ENCODE measurements at places on chromosomes 5 and 9. TPM values are rescaled to one million over a fixed set of nuclear protein-coding genes. Genes with fewer than 3 reads are reported as not detected.
A peak's percentile ranks its signal among the peaks of the same experiment; 100 is the strongest.

GRCh38 chr5:107025712-107026497, 644.8 kb downstream of the EFNA5 start:
- no peak for DNase-seq

The KIF2A gene
- total RNA-seq: 35.9 TPM

DNA sequence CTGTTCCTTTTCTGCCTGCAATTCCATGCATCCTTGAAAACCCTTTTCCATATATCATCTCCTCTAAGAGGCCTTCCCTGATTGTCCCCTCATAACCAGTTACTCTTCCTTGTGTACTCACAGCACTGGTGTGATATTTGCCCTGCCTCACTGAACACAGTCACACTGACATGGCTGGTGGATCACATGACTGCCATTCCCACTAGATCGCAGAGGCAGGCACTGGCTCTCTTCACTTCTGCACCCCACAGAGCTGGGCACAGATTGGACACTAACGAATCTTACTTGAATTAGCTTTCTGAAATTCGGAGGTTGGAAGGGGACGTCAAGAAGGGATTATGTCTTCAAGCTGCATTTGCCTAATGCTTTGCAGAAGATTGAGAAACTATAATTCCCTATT, 208.0 kb downstream of the PAPPA start:
- no peak for DNase-seq

GRCh38 chr9:16319646-16320045, 550.8 kb downstream of the BNC2 start:
- no peak for DNase-seq

The CORO2A gene
- 0.13 TPM for total RNA-seq

The SOX30 gene
- total RNA-seq: 0.12 TPM

GRCh38 chr9:4084435-4084818, 215.4 kb downstream of the GLIS3 start:
- peak; percentile 51 for DNase-seq

GRCh38 chr5:17399931-17400330, 98.1 kb upstream of the TAF11L2 start:
- no peak for DNase-seq

The TEK gene
- 4.0 TPM for total RNA-seq

DNA sequence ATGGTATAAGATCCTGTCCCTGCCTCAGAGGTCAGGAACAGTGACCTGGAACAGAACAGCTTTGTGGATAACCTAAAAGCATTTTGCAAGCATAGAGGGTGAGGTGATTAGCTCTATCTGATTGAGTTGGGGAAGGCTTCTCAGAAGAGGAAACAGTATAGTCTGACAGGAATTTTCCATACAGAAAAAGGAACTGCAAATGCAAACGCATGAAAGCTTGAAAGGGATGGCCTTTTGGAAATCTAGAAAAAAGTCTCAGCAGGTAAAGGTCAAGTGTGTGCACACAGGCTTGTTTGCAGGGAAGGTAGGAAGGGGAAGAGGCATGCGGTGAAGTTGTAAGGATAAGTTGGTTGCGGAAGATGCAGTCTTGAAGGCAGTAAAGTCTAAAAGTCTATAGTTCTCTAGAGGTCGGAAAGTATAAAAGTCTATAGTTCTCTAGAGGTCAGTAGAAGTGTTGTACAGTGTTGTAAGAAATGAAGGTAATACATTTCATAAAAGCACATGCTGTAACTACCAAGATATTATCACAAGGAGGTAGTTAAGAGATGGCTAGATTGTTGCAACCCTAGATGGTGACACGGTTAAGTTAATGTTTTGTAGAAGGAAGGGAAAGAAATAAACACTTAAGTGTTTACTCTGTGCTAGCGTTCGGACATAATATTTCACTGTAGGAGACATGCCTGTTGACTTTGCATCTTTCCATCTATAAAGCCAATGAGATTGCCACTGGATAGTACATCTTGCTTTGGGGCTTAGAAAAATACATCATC, 16.7 kb upstream of the HSPB3 start:
- no peak for DNase-seq

The BHMT2 gene
- total RNA-seq: 5.7 TPM

The PCDHGA10 gene
- total RNA-seq: 8.1 TPM

The INSL4 gene
- total RNA-seq: not detected

DNA sequence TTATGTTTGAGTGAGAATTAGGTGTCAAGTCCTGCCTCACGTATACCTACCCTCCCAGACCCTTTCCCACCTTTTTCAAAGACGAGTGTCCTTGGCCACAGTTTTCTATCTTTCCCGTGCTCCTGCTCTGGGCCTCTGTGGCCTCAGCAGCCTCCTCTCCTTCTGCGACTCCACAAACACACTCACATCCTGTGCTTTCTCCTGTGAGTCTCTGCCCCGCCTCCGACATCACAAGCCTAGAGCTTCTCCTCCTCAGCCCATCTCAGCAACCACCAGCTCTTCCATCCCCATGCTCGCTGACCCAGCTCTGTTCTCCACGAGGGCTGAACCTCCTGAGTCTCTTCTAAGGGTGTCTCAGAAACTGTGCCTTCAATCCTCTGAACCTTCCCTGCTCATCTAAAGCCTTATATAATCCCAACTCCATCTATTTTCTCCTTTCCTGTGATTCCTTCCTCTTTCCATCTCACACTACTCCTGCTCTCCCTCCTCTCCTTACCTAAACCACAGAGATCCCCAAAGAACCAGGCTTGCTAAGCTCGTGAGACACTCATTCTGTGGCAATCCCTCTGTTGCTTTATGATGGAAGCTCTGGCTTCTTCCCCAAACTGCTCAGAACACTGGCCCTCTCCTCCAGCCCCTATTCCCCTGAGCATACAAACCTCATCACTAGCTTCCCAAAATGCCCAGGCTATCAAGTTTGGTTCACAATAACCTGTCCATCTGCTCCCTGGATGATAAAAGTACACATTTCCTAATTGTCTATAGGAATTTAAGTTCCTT, 55.2 kb downstream of the RASEF start:
- no peak for DNase-seq

The PRDM9 gene
- not detected for total RNA-seq

The BTNL3 gene
- total RNA-seq: not detected

DNA sequence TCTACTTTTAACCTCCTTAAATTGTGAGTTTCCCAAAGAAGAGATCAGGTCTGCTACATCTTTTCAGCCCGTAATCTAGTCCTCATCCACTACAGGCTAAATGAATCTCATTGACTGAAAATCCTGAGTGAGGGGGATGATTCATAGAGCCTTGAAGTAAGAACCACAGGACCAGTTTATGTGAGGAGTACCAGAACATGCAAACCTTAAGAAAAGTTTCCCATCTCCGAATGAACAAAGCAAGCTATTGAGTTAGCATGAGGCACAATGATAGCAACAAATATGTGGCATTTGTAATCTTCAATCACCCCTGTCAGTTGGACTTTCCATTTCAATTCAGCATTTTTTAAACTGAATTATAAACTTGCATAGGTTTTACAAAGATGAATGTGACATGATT, 197.0 kb downstream of the ALDH1A1 start:
- DNase-seq: no peak

DNA sequence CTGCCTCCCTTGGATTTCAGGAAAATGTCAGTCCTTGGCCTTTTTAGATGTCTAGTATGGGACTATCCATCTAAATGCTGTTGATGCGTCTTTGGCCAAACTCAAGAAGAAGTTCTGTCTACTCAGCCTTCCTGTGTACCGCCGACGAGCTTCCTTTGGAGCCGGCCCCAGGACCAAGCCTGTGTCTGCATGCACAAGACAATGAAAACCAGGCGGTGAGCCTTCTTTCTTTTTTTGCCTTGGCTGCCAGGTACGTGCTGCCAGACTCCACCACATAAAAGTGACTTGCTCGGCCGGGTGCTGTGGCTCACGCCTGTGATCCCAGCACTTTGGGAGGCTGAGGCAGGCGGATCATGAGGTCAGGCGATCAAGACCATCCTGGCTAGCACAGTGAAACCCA, 6.0 kb upstream of the NEURL1B start:
- DNase-seq: no peak

GRCh38 chr9:17531642-17532254, 47.1 kb upstream of the SH3GL2 start:
- DNase-seq: no peak

DNA sequence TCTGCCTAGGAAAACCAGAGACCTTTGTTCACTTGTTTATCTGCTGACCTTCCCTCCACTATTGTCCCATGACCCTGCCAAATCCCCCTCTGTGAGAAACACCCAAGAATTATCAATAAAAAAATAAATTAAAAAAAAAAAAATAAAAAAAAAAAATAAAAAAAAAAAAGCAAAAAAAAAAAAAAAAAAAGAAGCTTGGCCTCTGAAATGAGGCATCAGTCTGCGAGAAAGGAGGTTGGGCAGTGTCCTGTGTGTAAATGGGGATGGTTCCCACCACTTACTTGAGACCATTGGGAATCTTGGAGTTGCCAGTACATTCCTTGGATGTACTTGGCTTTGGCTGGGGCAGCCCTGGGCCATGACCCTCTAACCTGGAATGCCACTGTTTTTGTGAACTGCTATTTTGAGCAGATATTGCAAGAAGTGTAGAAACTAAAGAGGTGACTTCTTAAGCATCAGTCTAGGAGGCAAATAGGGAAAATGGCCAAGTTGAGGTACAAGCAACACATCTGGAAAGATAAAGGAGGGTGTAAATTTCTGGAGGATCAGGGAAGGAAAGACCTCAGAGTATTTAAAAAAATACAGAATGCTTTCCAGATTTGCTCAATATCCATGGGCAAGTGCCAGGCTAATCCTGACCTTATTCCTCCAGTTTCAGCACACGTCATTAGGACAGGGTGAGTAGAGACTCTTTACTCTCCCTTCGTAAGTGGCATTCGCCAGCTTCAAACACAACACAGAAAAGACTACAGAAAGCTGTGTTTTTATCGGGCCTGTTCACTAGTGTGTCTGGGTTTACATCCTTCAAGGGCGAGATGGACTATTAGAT, 58.1 kb downstream of the HSPA4 start:
- no peak for DNase-seq

The NR2F1-AS1 gene
- 24.9 TPM for total RNA-seq

GRCh38 chr9:132214027-132214622, 52.3 kb downstream of the NTNG2 start:
- DNase-seq: peak; percentile 79

DNA sequence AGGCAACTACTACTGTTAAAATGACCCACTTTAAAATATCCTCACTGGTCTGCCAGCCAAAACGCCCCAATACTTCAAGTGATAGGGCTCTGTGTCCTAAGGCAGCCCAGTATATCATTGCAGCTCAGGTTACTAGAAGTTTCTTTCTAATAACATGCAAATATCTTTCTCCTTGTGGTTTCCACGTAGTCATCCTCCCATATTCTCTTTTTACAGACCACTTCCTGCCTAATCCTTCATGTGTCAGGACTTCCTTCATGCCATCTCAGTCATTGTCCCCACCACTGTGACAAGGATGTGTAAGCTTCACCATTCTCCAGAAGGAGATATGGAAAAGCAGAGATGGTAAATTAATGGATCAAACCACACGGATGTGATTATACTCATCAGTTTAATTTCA, 813.7 kb downstream of the MAT2B start:
- DNase-seq: no peak

- no peak for DNase-seq
Observed at GRCh38 chr5:158814521-158814920, 285.2 kb downstream of the EBF1 start.

The NELFB gene
- total RNA-seq: 20.3 TPM

The KCNN2 gene
- total RNA-seq: 1.6 TPM

DNA sequence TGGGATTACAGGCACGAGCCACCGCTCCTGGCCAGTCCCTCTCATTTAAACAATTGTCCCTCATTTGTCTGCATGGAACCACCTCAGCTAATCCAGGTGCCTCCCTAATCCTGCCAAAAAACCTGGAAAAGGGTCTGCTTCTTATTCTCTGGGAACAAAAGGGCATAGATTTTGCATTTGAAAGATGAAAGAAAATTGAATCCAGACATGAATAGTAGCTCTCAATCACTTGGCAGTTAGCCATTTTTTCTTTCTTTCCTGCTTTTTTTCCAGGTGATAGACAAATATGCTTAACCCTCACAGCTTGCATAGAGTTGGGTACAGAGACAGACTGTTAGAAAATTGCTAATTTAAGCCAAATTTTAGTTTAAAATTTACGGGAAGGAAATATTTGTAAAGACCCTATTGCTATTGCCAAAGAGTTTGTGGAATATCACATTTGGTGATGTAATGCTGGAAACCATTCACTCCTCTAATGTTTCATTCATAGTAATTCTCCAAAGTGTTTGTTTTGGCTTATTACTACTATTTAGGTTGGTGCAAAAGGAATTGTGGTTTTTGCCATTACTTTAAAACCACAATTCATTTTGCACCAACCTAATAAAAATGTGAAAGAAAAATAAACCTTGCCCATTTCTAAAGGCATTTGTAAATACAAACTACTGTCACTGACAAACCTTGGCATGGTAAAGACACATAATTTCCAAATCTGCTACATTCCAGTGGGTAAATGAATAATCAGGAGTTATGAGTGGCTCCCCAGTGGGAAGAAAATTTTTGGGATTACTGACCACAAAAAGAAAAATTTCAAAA, 80.5 kb upstream of the JAK2 start:
- no peak for DNase-seq

DNA sequence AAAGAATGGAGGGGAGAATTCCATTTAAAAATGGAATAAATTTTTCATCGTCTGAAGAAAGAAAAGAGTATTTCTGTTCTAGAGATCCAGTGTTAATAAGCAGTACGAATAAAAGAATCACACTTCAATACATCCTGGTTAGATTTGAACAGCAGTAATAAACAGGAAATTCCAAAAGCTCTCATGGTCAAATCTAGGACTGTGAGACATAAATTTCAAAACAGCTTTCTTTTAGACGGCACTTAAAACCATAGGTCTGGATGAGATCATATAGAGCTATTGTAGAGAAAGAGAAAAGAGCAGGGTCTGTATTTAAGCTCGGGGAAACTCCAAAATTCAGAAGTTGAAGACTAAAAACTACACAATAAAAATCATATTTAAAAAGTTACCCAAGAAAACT, 1006.9 kb upstream of the CTNND2 start:
- DNase-seq: no peak

- no peak for DNase-seq
Observed at GRCh38 chr5:90434116-90434714, 24.7 kb upstream of the CETN3 start.

DNA sequence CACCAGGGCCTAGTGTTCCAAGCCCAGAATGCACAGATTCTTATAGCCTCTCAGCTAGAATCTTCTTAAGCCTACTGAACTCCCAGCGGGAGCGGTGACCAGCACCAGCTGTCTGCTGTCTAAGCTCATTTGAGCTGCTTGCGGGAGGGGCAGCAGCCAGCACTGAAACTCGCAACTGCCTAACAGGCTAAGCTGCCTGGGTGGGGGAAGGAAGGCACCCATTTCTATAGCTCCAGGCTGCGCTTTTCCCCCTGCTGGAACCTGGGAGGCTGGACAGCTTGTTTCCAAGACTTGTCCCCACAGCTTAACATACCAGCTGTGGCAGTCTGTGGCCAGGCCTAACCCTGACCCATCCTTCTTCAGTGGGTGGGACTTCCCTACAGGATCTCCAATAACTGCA, 512.9 kb downstream of the EFNA5 start:
- no peak for DNase-seq

The PTGER4 gene
- total RNA-seq: 0.80 TPM

Data from ovary (tissue), 10 donors.